ENCODE measurements at places on chromosomes 6 and 20. TPM values are rescaled to one million over a fixed set of nuclear protein-coding genes. Genes with fewer than 3 reads are reported as not detected.

Gene KCNB1
- 2.0 TPM for total RNA-seq

Gene SCRT2
- not detected for total RNA-seq

- no peak for DNase-seq
Observed at GRCh38 chr20:58554541-58554940, 39.3 kb upstream of the APCDD1L start.

Gene VNN1
- 5.1 TPM for total RNA-seq

Gene TCFL5
- 6.2 TPM for total RNA-seq

DNA sequence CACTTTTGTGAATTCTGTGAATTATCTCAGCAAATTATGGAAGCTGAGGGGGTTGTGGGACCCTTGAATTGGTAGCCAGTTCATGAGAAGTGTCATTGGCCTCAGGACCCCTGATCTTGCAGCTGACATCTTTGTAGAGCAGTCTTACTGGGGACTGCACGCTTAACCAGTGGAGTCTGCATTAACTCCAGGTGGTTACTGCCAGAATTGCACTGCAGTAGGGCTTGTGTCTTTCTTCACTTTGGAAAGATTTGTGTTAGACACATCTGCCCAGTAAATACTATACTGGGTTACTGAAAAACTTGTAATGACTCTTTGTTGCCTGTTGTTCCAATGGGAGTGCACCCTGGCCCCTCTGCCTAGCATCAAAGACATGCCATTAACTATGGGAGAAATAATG, 21.2 kb upstream of the CDKN1A start:
- no peak for DNase-seq

- DNase-seq: no peak
Observed at GRCh38 chr20:684676-685319, 9.2 kb upstream of the SCRT2 start.

- DNase-seq: no peak
Observed at GRCh38 chr20:63551068-63551467, 2.9 kb upstream of the FNDC11 start.

GRCh38 chr6:10316373-10316721, 98.5 kb downstream of the TFAP2A start:
- DNase-seq: no peak

GRCh38 chr6:154648888-154649205, 84.4 kb upstream of the SCAF8 start:
- DNase-seq: no peak

- DNase-seq: no peak
Observed at GRCh38 chr6:102195311-102195710, 801.8 kb downstream of the GRIK2 start.

DNA sequence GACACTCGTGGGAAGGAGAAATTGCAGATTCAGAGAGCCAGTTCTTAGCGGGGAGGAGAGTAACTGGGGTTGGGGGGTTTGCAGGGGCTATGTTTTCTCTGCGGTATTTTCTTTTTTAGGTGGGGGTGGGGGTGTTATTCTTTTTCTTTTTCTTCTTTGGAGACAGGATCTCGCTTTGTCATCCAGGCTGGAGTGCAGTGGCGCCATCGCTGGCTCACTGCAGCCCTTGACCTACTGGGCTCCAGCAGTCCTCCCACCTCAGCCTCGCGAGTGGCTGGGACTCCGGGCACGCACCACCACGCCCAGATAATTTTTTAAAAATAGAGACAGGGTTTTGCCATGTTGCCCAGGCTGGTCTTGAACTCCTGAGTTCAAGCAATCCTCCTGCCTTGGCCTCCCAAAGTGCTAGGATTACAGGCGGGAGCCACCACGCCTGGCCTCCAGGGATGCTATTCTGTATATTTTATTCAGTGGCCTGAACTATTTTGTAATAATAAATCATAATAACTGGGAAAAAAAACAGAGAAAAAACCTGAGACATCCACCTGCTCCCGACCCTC, 57.3 kb downstream of the UBE2V1 start:
- no peak for DNase-seq

GRCh38 chr6:3732345-3733141, 19.0 kb downstream of the PXDC1 start:
- peak; percentile 74 for DNase-seq

Gene KCNK15
- total RNA-seq: 1.0 TPM

DNA sequence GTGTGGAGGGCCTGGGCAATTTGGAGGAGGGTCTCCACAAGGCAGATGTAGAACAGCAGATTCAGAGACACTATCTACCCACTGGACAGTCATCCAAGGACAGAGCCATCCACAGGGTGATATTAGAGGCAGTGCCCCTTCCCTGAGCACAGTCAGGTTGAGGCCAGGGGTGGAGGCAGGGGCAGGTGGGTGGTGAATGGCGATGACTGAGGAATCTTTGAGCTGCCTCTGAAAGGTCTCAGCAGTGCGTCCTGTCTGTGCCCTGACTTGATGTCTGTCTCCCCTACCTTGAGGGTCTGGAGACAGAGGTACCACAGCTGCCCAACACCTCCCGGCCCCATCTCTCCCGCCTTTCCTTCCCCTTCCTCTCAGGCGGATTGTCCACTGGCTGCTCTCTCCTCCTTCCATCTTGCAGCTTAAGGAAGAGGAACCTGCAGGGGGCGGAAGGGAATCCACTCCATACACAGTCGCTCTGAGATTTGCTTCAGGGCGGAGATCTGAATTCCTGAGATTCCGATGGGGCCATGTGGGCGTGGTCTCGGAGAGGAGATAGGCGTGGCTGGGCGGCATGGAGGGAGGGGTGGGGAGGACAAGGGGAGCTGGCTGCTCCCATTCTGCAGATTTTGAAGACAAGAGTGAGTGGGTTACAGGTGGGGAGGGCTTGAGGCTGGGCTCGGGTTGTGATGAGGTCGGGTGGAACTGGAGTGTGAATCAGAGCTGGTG, 1.7 kb downstream of the MUCL3 start:
- peak; percentile 88 for DNase-seq

- no peak for DNase-seq
Observed at GRCh38 chr20:42218621-42219374, 600.6 kb upstream of the CHD6 start.

DNA sequence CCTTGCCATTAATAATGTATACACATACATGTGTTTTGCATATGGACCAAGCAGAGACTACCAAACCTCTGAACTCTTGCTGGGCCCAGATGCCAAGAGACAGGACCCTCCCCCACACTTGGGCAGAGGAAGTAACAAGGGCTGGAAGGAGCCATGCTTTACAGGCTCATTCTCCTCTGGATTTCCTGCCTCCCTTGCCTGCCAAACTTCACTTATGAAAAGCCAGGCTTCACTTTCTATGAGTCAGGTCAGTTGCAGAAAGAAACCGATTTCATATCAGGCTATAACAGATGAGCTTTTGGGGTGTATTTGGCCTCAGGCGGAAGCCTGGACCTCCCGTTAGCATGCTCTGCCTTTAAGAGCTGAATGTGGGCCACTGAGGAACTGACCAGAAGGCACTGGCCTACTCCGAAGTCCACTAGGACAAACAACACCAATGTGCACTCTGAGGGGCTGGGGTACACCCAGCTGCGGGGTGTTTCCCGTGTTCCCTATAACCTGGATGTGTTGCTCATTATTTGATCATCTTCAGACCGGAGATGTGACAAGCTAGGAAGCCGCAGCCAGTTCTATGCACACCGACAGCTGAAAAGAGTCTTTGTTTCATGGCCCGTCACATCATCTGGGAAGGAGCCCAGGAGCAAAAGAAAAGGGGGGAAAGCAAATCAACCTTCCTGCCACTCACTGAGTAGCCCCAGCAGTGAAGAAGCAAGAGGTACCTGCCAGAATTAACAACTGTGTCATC, 28.5 kb downstream of the HAO1 start:
- DNase-seq: no peak

- no peak for DNase-seq
Observed at GRCh38 chr6:142289687-142290086, 12.1 kb upstream of the ADGRG6 start.

Gene XKR7
- not detected for total RNA-seq

- no peak for DNase-seq
Observed at GRCh38 chr6:143163621-143164020, 102.9 kb downstream of the AIG1 start.

Gene REV3L
- total RNA-seq: 48.5 TPM

DNA sequence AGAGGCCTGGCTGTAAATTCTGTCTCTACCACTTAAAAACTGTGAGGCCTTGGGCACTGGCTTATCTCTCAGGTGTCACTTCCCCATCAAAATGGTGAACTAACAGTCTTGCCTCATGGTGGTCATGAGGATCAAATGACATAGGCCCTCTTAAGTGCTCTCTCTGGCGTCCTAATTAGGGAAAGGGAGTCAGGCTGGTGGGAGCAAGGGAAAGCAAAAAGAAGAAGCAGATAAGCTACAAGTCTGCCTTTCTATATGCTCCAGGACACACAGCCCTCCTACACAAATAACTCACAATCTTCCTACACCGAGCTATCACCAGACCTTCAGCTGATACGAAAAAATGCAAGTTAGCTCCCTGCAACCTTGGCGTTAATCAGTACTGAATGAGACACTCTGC, 19.5 kb upstream of the SLC22A16 start:
- DNase-seq: no peak

GRCh38 chr20:25009218-25010145, 16.9 kb upstream of the APMAP start:
- peak; percentile 14 for DNase-seq

DNA sequence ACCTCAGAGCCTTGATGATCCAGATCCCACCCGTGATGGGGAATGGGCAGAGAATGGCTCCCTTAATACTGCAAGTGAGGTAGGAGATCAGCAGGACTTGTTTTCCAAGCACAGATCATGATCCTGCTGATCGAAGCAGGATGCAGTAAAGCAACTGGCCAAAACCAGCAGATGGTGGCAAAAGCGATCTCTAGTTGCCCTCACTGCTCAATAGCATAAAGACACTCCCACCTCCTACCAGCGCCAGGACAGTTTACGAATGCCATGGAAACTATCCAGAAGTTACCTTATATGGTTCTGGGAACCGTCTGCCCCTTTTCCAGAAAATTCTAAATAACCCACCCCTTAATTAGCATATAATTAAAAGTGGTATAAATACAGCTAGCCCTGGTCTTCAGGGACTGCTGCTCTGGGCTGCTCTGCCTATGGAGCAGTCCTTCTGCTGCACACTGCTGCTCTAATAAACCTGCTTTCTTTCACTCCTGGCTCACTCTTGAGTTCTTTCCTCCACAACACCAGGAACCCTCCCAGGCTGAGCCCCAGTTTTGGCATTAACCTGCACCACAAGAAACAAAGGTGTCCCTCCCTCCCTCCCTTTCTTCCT, 415.8 kb downstream of the PREX1 start:
- no peak for DNase-seq

Gene PXDC1
- total RNA-seq: 118 TPM

Gene HLA-DPA1
- 502 TPM for total RNA-seq

Gene PTK6
- total RNA-seq: 3.3 TPM

DNA sequence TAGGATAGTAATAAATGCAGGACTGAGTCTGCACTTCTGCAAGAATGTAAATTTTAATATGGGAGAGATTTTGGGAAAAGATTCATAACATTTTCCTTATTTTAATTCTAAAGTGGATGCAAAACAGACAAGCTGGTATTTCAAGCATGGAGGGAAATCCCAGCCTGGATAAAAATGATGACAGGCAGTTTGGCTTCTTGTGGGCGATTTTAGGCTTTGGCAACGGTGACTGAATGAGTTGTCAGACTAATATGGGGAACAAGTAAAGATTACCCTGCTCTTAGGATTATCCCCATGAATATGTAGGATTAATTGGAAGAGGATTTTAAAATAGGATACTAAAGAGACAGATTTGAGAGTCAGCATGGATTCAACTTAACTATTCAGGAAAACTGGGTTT, 21.0 kb downstream of the OGFRL1 start:
- DNase-seq: no peak

- no peak for DNase-seq
Observed at GRCh38 chr6:111824608-111825337, 48.5 kb downstream of the FYN start.

DNA sequence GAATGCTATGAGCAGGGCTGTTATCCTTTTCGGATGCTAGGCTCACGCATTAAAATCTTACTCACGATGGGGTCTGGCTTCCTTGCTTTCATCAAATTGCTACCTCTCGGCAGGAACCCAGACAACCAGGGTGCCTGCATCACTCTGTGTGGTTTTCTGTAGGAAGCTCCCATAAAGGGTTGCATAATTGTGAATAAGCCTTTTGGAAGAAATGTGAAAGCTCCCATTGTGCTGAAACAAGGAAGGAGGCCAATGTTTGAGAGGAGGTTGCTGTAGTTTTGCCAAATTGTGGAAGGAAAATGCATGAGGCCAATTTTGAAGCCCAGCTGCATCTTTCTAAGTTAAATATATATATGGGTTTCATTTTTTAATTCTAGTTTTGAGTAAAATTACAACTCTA, 615.5 kb downstream of the C6orf118 start:
- DNase-seq: no peak

GRCh38 chr6:111057074-111057752, 30.1 kb upstream of the SLC16A10 start:
- no peak for DNase-seq

DNA sequence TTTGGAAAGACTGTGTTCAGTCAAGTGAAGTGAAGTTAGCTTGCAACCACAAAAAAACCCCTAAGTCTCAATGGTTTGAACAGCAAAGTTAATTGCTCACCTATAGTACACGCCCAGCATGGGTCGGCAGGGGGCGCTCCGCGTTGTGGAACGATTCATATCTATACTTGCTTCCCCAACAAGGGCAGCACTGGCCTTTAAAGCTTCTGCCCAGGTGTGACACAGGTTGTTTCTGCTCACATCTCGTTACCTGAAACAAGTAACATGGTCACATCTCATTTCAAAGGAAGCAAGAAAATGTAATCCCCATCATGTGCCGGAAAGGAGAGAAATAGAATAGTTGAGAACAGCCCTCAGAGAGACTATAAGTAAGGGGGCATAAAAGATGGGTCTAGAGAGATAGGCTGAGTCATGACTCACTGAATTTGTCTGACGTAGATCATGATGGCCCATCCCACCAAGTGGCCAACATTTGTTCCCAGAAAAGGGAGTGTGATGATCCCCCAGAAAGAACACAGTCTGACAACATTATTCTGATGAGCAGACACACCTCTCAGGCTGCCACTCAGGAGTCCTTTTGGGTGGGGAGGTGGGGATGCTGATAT, 29.0 kb downstream of the HNF4A start:
- DNase-seq: peak; percentile 83

DNA sequence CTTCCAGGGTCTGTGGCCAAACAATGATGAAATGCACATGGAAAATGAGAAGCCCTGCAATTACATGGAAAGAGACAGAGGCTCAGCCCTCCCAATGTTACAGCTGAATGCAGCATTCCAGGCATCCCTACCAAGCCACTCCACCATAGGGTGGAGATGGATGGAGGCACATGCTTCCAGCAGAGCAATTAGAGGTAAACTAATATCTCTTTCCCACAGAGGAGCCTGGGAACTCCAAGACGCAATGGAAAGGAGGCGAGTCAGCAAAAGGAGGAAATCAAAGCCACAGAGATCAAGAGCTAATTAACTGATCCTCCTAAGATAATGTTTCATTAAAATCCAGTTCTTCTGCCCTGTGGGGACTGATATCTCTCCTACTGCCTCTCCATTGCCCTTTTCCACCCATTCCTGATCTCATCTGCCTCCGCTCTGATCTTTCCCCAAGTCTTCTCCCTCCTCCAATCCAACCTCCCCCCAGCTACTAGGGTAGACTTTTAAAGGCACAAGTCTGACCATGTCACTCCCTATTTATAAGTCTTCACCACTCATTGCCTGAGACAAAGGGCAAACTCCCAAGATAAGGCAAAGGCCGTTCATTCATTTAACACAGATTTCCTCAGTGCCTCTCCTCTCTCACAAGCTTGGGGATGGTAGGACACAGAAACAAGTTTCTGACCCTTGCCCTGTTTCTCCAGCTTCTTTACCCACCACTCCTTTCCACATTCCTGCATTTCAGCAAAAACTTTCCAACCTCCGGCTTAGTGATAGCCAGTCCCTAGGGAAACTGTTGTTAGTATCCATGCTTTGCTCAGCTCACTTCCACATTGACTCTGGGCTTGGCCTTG, 14.3 kb upstream of the KCNB1 start:
- no peak for DNase-seq

- no peak for DNase-seq
Observed at GRCh38 chr20:22652681-22653588, 68.6 kb upstream of the FOXA2 start.
